ENCODE measurements at places on chromosomes 2 and 18.
A peak's percentile ranks its signal among the peaks of the same experiment; 100 is the strongest.

- no peak for DNase-seq
These were observed 111.3 kb upstream of the NDUFV2 start for GRCh38 chr18:8991155-8991554.

- DNase-seq = no peak
These were observed 544 bp downstream of the EVA1A start for GRCh38 chr2:75560022-75560767.

GRCh38 chr18:49880661-49881060 lies 67.3 kb upstream of the ACAA2 start:
- DNase-seq = no peak

GRCh38 chr2:74444498-74445318 lies 3.0 kb upstream of the RTKN start:
- DNase-seq = no peak

GRCh38 chr2:16114070-16114469 lies 173.7 kb downstream of the MYCN start:
- DNase-seq = no peak

DNA sequence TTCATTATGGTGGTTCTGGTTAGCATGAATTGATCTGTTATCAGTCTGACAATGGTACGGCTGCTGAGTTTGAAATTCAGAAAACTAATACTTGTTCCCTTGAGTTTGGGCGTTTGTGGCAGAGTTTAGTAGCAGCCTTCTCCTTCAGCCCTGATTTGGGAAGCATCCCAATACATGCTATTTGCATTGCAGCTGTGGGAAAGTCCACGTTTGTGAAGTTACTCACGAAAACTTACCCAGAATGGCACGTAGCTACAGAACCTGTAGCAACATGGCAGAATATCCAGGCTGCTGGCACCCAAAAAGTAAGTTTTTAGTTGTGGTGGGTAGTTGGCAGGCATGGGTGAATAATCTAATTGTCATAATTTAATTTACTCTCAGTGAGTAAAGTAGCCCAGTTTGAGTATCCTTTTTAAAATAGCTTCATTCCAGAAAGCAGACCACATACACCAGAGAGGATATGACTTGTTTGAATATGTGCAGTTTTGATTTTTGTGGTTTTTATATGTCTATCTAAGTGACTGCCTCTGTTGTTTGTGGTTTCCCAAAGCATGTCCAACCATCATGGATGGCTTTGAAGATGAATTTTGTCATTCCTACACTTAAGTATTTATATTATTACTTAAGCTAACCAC lies 12.2 kb downstream of the DGUOK start:
- DNase-seq = no peak

- no peak for DNase-seq
These were observed 12.2 kb upstream of the GNAL start for GRCh38 chr18:11676867-11677266.

- DNase-seq = no peak
These were observed 840.4 kb downstream of the CPS1 start for GRCh38 chr2:211396815-211397214.

GRCh38 chr2:237581751-237582746 lies 8.5 kb downstream of the RAB17 start:
- no peak for DNase-seq

DNA sequence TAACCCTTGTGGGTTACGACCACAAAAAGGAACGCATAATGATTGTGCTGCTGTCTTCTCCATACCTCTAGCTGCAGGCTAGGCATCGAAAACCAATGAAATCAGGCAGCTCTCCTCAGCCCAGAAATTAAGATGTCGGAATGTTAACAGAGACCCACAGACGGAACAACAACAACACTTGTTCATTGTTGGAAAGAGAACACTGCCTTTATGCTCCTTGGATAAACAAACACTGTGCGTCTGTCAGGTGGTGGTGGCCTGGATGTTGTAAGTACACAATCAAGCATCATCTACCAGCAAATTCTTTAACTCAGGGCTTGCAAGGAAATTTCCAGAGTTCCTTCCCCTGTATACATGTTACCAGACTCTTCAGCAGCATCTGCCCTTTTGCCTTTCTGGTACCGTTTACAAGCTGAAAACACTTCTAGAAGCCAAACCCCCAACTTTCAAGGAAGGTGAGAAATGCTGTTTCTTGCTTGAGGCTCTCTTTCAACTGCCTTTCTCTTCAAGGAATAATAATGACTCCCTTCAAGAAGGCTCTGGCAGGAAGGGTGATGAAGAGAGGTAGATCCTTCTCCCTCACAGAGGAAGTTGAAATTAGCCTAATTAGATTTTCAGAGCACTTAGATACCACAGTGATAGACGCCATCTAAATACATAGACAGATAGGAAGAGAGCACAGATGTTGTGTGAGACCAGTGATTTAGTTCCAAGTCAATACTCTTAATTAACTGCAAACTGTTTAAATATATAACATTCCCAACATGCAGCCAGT lies 332.7 kb downstream of the ZNF521 start:
- no peak for DNase-seq

DNA sequence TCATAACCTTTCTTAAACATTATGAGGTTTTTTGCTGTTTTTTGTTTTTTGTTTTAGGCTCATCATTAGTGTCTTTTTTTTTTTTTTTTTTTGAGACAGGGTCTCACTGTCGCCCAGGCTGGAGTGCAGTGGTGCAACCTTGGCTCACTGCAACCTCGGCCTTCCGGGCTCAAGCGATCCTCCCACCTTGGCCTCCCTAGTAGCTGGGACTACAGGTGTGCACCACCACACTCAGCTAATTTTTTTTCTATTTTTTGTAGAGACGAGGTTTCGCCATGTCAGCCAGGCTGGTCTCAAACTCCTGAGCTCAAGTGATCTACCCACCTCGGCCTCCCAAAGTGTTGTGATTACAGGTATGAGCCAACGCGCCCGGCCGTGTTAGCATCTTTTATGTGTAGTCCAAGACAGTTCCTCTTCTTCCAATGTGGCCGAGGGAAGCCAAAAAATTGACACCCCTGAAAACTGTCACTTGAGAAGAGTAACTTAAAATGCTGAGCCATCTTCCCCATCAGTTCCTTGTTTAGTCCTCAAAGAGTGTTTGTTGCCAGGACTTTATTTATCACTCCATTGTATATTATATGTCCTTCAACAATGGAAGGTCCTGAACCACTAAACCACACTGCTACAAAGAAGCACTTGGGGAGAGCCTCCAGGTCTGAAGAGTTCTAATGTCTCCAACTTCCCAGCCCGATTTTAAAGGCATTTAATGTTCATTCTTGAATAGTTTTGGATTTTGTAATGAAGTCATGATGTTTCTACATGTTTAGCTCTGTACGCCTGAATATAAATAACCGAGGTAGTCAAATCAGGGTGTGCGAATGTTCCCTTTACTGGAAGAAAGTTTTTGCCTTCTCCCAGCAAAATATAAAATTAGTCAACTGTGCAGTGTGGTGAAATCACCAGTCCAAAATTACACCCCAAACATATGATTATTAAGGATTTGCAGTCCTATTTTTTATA lies 26.4 kb downstream of the ZNF516 start:
- DNase-seq = no peak

DNA sequence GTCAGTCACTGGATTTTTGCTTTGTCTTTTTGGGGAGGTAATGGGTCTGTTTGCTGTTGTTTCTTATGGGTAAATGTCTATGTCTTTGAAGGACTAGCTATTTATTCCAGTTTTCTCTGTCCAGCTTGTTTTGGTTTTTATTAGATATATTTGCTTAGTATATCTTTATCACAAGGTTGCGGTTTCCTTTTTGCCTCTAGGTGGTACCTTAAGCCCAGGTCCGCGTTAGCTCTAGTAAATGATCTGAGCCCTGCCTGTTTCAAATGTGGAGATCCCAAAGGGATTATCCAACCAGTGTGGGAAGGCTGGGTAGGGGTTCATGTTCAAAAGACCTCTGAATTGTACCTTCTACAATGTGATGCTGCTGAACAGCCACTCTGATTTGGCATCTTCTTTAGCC lies 114.5 kb downstream of the MYO3B start:
- DNase-seq = no peak

DNA sequence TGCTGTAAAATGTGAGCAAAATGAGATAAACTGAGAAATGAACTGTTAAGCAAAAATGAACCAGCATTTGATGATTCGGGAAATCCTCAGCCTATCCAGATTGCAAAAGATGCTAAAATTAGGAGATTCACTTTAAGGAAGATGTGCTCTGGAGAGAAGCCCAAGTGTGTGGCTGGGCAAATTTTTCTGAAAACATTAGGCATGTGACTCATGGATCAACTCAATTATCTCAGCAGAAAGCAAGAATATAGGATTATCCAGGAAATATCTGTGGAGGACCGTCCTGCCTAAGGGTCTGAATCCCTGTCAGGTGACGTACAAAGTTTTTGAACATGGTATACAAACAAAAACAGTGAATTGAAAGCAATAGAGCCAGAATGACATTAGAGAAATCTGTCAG lies 1268.3 kb upstream of the TMEFF2 start:
- no peak for DNase-seq

DNA sequence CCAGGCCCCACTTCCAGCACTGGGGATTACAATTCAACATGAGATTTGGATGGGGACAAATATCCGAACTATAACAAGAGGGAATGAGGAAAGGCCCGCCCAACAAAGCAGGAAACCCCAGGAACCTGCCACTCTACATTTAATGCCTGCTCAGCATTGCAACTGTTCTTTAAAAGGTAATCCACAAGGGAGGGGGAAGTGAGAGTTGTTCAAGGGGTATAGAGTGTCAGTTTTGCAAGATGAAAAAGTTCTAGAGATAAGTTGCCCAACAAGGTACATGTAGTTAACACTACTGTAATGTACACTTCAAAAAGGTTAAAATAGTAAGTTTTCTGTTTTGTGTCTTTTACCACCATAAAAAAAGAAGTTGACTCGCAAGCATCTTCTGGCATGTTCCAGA lies 137.6 kb downstream of the MBD2 start:
- DNase-seq = no peak

DNA sequence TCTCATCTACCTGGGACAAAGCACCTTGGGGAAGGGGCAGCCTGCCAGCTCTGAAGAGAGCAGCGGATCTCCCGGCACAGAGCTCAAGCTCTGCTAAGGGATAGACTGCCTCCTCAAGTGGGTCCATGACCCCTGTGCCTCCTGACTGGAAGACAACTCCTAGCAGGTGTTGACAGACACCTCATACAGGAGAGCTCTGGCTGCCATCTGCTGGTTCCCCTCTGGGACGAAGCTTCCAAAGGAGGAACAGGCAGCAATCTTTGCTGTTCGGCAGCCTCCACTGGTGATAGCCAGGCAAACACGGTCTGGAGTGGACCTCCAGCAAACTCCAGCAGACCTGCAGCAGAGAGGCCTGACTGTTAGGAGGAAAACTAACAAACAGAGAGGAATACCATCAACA lies 549.9 kb upstream of the LRATD1 start:
- no peak for DNase-seq

DNA sequence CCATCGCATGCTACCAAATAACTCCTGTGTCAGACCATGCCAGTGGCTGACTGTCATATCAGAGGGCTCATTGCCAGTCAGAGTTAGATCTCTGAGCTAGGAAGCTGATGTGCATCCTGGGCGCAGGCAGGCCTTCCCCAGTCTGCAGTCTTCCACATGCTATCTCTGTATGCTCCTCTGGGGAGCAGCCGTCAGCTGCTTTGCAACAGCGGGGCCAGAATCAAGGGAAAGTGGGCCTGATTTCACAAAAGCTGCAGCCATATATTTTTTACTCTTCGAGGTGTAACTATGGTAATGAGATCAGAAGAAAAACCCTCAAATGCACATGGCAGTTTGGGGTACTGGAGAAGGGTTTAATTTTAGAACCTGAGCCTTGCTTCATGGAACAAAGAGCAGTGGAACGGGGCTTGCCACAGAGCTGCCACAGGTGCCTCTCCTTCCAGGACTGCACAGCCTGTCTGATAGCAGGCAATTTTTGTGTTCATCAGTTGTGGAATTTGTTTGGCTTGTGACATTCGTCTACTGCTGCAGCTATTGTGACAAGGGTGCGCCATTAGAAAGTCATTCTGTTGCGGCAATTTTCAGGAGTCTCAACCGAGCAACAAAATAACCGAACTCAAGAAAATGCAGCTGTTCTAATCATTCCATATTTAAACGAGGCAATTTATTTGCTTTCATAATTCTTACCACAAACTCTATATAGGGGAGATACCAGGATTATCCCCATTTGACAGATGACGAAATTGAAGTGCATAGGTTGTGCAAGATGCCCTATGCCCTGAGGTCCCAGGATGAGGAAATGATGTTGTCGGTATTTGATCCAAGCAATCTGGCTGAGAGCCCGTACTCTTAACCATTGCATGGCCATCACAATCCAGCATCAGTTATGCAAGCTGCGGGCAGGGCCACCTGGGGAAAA lies 109.6 kb upstream of the CYRIA start:
- no peak for DNase-seq

DNA sequence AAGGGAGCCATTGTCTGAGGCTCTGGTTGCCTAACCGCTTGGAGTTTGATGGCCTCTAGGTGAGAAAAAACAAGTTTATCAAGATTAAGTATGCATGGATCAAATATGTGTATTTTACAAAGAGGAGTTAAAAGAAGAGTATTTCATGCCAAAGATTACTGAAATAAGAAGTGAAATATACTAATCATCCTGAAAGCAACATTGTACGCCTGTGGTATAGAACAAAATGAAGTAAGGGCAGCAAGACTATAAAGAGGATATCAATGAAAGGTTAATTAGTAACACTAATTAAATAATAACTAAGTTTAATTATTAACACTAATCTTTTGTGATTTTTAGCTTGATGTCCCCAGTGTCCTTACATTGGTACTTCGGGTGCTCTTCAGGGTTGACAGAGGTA lies 276.7 kb downstream of the CALCRL start:
- no peak for DNase-seq

- no peak for DNase-seq
These were observed 19.5 kb upstream of the HNRNPLL start for GRCh38 chr2:38622210-38622609.

GRCh38 chr2:120740375-120740764 lies 4.7 kb downstream of the GLI2 start:
- DNase-seq = no peak

DNA sequence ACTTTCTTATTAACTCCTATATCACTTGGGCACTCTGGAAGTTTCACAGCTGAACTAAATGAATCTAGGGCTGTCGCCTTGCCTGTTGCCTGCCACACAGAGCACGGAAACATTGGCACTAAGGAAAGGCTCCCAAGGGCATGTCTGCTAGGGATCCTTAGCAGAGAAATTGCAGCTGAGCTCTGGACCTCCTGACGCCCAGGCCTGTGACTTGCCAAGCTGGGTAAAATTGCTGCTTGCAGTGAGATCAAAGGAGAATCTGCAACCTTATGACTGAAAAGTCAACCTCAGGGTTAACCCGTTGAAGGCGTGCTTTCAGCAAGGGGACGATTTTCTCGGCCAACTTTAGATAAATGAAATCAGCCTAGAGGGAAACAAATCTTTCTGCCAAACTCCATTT lies 189.8 kb downstream of the NCK2 start:
- DNase-seq = peak; percentile 7

GRCh38 chr2:44759823-44760222 lies 181.7 kb upstream of the SIX3 start:
- no peak for DNase-seq

DNA sequence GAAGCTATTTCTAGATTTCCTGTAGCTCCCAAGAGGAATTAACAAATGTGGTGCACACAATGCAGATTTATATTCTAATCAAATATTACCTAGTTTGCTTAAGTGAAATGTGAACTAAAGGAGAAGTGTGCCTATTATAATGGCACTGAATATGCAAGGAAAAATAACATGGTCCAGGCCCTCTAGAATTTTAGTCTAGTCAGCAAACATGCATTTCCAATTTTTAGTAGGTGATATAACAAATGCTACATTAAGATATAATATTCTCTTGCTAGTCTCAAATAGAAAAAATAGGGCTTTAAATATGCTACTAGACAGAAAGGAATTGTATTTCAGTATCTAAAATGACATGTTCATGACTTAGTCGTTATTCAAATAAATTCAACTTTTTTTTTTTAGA lies 689.5 kb downstream of the TMEM182 start:
- no peak for DNase-seq

All from activated CD4-positive, CD25-positive, alpha-beta regulatory T cell treated with anti-CD3 and anti-CD28 coated beads, Interleukin-2, amount 50 U/mL, for 16 hours (primary cell).